ENCODE measurements at places on chromosomes 13 and 19.
A peak's percentile ranks its signal among the peaks of the same experiment; 100 is the strongest.

- no peak for DNase-seq
Measured at GRCh38 chr13:48990900-48991299, 15.2 kb downstream of the FNDC3A start.

GRCh38 chr13:65940720-65941119 lies 1289.4 kb downstream of the PCDH9 start:
- no peak for DNase-seq

GRCh38 chr19:10501971-10502523 lies 1.1 kb downstream of the KEAP1 start:
- DNase-seq: peak; percentile 98

DNA sequence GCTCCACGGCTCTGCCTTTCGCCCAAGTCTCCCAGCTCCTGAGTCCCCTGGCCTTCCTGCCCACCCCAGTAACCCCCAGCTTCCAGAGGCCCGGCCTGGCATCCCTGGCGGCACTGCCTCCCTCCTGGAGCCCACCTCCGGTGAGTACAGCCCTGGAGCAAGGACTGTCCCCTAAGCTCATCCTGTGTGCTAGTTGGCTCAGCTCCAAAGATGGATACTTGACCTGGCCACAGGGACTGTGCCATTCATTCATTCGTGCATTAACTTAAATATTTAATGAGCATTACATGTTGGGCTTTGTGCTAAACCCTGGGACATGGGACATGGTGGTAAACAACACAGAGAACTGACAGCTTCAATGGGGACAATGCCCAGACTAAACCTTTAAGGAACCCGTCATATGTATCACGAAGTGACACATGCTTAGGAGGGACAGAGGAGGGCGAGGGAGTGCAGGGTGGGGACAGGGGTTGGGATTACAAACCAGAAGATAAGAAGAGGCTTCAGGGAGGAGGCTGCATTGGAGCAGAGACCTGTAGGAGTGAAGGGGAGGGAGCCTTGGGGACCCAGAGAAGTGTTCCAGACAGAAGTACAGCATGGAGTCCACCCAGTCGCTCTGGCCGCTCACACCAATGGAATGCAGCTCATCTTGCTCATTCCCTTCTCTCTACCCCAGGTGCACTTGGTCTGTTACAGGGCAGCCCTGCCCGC lies 6.9 kb upstream of the OVOL3 start:
- no peak for DNase-seq

DNA sequence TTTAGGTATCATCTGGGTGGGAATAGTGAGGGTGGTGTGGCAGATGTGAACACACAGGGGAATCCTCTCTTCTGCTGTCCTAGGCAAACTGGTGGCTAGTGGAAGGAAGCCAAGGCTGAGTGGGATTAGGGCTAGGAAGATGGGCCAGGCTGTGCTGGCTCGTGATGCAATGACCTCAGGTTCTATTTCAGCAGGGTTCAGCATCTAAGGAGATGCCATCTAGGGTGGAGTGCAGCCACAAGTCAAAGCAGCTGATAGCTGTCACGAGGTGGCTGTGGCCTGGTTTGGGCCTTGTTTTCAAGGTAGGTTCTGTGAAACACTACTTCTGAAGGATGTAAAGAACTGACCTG lies 21.6 kb downstream of the ARL11 start:
- DNase-seq: no peak

DNA sequence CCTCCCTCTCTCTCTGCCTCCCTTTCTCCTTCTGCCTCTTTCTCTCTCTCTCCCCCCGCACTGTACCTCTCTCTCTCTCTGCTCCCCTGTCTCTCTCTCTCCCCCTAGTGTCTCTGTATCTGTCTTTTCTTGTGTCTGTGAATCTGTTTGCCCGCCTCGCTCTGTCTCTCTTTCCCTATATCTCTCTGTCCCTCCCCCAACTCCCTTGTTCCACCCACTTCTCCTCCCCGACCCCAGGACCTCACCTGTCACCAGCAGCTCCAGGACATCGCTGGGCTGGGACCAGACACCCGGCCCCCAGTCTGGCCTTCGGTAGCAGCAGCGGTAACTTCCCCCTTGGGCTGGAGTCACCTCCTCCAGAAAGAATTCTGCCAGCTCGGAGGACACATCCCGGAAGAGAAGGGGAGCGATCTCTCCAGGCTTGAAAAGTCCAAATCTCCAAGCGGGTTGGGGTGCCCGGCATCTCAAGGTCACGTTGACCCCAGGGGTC lies 3.9 kb downstream of the OSCAR start:
- DNase-seq: no peak

DNA sequence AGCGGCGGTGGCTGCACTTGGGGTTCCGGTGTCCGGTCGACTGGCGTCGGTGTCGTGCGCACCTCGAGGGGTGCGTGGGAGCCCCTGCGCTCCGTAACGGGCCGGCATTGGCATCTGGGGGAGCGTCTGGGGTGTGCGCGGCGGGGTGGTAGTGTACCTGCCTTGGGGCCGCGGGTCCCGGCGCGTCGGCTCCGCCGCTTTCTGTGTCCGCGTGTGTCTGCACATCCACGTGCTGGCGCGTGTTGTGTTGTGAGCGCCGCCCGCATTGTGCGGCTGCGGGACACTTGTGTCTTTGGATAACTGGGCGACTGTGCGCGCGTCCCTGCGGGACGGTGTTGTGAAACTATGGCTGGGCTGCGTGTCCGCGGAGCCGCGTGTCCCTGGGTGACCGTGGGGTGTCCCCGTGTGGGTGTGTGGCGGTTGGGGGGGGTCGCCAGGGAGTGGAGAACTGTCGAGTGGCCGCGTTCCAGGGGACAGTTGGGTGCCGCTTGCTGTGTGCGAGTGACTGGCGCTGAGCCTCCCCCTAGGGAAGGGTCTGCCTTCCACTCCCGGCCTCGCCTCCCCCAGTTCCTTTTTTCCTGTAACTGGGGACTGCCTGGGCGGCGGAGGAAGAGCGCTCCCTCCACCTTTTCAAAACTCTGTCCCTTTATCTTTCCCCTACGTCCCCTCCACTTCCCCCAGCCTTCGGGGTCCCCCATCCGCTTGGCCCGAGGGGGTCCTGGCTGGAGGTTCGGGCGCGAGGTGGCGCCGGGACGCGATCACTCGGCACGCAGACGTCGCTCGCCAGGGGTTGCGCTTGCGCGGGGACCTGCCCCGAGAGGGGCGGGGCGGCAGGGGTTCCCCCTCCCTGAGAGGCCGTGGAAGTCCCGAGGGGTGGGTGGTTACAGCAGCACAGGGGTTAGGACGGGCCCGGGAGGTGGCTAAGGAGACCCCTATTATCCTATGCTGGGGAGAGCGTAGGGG lies 5.7 kb upstream of the NFIC start:
- DNase-seq: no peak

DNA sequence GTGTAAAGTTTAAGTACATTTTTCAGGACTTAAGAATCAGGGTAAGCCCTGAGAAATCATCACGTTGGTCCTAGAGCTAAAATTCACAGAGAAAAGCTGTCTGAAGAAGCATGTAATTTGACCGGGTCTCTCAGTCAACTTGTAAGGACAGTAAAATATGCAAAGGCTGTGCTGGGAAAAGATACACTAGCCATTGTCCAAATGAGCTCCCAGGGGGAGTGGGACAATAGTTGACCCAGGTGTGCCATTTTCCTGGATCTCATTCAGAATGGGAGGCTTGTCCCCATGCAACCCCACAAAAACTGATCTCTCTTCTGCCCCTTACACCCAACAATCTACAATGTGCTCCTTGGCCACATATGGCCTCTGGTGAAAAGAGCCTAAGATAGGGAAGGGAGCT lies 437.9 kb downstream of the KLF12 start:
- no peak for DNase-seq

GRCh38 chr19:48102870-48103751 lies 7.5 kb downstream of the PLA2G4C start:
- DNase-seq: no peak

DNA sequence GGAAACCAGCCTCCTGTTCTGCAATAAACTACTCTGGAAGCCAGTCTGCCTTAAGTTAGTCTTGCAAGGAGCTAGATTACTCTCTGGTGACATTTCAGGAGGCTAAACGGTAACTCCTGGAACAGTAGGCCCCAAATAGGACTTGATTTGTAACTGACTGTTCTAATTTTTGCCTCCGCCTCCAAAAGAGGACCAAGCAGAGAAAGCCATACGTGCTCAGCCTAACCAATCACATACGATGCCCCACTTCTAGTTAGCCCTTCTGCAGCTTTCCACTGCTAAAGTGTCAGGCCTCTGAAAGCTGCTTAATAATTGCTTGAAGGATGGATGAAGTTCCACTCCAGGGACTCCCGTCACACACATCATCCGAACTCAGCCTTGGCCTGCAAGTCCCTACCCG lies 744 bp downstream of the ZNF805 start:
- no peak for DNase-seq

DNA sequence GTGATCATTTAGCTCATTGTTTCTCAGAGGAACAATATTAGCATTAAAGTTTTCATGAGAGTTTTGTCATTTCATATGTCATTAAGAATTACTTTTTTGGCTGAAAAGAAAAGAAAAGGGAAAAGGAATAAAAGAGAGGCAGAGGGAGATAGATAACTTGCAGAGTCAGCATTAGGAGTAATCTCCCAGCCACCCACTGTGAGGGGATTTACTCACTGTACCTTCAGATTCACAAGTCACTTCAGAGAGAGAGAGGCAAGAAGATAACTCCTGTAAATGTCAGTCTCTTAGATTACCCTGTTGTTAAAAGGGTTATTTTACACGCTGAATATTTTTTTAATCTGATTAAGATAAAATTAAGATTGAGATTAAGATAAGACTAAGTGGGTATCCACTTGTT lies 125.2 kb downstream of the POU4F1 start:
- DNase-seq: no peak

- peak; percentile 5 for DNase-seq
Measured at GRCh38 chr19:32873247-32873959, 3.8 kb upstream of the SLC7A9 start.

GRCh38 chr13:50845211-50845610 lies 1.7 kb upstream of the DLEU7 start:
- DNase-seq: no peak

DNA sequence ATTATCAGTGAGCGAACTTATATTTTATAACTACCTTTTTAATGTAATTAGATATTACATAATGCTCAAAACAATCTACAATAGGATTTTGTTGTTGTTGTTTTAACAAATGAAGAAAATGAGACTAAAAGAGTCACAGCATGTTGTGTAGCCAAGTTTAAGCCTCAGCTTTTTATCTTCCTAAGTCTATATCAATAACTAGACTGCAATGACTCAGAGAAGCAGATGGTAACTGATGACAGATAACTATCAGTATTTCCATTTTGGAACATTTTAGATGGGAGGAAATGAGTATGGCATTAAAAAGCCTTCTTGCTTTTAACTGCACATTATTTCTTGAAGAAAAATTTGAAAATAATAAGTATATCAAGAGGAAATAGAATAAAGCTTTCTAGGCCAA lies 825.2 kb downstream of the SLITRK1 start:
- no peak for DNase-seq

DNA sequence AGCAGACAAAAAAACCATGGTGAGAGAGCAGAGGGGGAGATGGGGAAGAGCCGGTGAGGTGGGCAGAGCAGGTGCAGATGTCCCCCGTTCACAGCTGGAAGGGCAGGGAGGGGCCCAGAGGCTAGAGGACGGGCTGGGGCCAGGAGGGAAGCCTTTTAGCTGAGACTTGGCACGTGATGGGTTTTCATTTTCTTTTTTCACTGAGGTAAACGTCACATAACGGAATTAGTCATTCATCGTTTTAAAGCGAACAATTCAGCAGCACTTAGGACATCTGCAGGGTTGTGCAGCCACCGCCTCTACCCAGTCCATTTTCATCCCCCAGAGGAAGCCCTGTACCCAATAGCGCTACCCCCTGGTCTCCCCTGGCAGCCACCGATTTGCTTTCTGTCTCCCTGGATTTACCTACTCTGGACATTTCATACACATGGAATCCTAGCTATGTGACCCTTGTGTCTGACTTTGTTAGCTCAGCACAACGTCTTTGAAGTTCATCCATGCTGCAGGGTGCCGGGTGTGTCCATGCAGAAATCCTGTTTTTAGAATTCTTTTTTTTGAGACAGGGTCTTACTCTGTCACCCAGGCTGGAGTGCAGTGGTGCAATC lies 16.0 kb upstream of the EMC10 start:
- no peak for DNase-seq

- no peak for DNase-seq
Measured at GRCh38 chr13:45055902-45056648, 64.2 kb upstream of the GTF2F2 start.

GRCh38 chr19:43105496-43105895 lies 23.0 kb upstream of the PSG2 start:
- DNase-seq: no peak

DNA sequence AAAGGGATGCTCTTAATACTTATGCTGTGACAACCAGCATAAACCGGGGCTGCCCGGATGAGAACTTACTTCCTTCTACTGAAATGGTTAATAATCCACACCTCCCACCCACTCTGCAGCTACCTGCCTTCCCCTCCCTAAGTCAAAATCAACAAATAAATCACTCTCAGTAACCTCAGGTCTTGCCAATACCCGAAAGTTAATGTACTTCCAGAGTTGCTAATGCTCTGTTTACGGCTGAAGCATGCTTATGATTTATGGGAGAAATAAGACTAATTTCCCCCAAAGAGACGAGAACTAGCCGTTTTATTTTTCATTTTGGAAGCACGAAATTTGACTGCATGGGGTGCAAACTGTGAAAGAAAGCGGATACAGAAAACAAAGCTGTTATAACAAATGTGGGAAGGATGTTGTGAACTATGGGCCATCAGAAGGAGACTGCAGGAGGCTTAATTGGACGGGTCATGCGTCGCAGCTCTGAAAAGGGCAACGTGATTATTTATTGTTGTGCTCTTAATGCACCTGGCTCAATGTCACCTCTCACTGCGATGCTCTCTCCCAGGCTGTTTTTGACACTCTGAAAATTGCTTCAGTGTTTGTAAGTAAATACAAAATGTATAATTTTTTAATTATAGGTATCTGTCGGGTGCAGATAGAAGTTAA lies 114.0 kb upstream of the SLC7A1 start:
- DNase-seq: no peak

DNA sequence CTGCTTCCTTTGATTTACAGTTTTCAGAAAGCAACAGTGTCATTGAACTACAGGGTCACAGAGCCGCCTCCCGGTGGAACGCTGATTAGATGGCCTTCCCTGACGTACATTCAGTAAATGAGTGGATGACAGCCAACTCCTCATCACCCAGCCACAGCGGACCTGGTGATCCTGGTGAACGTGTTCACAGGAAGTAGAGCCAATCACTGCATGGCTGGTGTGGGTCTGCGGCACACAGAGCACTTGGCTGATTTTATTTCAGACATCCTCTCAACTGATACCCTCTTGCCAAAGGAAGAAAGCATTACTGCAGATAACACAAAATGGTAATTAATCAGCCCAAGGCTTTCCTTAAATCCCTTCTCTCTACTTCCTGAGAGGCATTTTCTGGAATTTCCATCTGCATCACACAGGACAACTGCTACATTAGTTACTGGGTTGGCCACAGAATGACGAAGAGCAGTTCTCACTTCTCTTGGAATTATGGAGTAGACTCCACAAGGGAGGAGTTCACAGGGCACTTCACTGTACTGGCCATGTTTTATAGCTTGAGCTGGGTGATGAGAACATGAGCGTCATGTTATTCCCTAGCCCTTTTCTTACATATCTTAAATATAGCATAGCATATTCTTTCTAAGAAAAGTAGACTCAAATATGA lies 84.0 kb upstream of the SLC7A1 start:
- DNase-seq: no peak

All from breast epithelium (tissue), 4 donors.